ENCODE measurements at places on chromosomes 7 and 10. TPM values are rescaled to one million over a fixed set of nuclear protein-coding genes. Genes with fewer than 3 reads are reported as not detected.

Gene CDK14
- 5.2 TPM for polyA plus RNA-seq

Gene TRIM74
- 1.0 TPM for polyA plus RNA-seq

Gene ACBD7
- not detected for polyA plus RNA-seq

Gene HTRA1
- polyA plus RNA-seq = 76.1 TPM

Gene CCL24
- polyA plus RNA-seq = 0.34 TPM

Gene HABP2
- polyA plus RNA-seq = 5.2 TPM

Gene TUBAL3
- 0.07 TPM for polyA plus RNA-seq

Gene TRPV6
- 0.42 TPM for polyA plus RNA-seq

Gene CYP3A7
- 0.10 TPM for polyA plus RNA-seq

Gene PIK3AP1
- polyA plus RNA-seq = 9.4 TPM

Gene HOXA1
- polyA plus RNA-seq = 0.56 TPM

Gene ZFAND2A
- 49.8 TPM for polyA plus RNA-seq

Gene MGAM2
- 1.3 TPM for polyA plus RNA-seq

Gene OR6V1
- not detected for polyA plus RNA-seq

Gene NPTX2
- polyA plus RNA-seq = 8.4 TPM

Gene SUN3
- polyA plus RNA-seq = not detected

Gene ANKRD7
- 0.67 TPM for polyA plus RNA-seq

Gene CPVL
- polyA plus RNA-seq = 11.5 TPM

Gene RTKN2
- polyA plus RNA-seq = 0.07 TPM

Gene ZNF804B
- polyA plus RNA-seq = not detected

Gene NCAPG2
- polyA plus RNA-seq = 3.1 TPM

Gene HOXA5
- 29.6 TPM for polyA plus RNA-seq

Gene C10orf62
- polyA plus RNA-seq = not detected

Gene ADCYAP1R1
- 30.8 TPM for polyA plus RNA-seq

Gene C10orf143
- polyA plus RNA-seq = 4.2 TPM

Gene PPP1R3C
- polyA plus RNA-seq = 9.7 TPM

Gene OR2A14
- polyA plus RNA-seq = not detected

Gene IDI2
- polyA plus RNA-seq = not detected

Gene CAV1
- 41.4 TPM for polyA plus RNA-seq

Gene RSPH10B2
- 0.07 TPM for polyA plus RNA-seq

Gene CHST3
- 6.3 TPM for polyA plus RNA-seq

Gene DPP6
- 0.06 TPM for polyA plus RNA-seq

Gene NPC1L1
- polyA plus RNA-seq = 0.38 TPM

Gene SPDYE6
- polyA plus RNA-seq = not detected

Gene PTPN12
- 60.3 TPM for polyA plus RNA-seq

Gene MCM7
- 47.5 TPM for polyA plus RNA-seq

Gene SPACDR
- 0.13 TPM for polyA plus RNA-seq

Gene LIPF
- polyA plus RNA-seq = 2,549 TPM

Gene CALML5
- polyA plus RNA-seq = not detected

Gene SHLD2
- 9.0 TPM for polyA plus RNA-seq

Gene IFIT1
- 4.4 TPM for polyA plus RNA-seq

Gene TAS2R5
- 0.36 TPM for polyA plus RNA-seq

Measured in adipose tissue (tissue), 3 donors.